Putamen (tissue), 1 donor: ENCODE measurements at places on chromosomes 16 and 17.

DNA sequence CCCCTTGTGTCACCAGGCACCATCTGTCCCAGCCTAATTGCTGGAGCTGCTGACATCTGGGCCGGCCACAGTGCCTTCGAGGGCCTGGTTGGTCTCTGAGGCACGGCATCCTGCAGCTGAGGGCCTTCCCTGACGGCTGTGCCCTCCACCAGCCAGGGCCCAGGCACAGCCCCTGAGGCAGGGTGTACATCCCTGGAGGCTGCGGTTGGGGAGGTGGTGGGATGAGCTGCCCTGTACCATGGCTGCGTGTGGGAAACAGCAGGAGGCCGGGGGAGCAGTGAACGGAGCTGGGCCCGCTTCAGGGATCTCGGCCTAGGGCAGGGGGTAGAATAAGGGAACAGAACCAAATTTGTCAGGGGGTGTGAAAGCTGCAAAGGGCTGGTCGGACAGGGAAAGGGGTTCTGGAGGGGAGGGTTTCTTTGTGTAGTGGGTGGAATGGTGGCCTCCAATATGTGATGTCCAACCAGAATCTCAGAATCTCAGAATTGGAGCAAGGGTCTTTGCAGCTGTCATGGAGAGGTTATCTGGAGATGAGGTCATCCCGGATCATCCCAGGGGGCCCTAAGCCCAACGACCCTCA, 10.0 kb upstream of the SLC38A10 start:
- no peak for DNase-seq

DNA sequence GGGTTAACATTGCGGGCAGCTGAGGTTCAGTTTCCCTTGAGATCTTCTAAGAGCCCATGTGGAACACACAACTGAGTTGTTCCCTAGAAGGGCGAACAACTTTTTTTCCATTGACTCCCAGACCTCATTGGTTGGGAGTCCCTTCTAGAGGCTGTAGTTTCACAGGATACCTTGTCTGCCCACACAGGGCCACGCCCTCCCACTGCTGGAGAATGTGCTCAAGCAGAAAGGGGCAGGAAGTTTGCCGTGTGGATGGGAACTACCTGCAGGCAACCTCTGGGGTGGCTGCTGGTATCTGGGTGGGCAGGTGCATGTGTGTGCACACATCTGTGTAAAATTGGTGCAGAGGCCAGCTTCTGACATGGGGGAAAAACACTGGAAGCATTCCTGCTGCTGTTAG, 178.8 kb upstream of the PSMD7 start:
- DNase-seq: no peak

DNA sequence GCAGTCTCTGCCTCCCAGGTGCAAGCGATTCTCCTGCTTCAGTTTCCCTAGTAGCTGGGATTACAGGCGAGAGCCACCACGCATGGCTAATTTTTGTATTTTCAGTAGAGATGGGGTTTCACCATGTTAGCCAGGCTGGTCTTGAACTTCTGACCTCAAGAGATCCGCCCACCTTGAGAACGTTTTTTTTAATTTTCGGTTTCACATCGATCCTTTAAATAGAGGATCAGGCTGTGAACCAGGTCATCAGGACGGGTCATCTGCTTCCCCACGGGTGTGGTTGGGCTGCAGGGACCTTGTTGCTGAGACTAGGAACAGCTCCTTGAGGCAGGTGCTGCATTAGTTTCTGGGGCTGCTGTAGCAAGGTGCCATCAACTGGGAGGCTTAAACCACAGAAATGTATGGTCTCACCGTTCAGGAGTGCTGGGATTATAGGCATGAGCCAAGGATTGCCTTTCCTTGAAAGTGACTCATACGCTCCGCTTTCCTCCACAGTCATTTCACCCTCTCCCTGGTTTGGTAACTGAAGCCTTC, 7.9 kb upstream of the NAGPA start:
- no peak for DNase-seq

DNA sequence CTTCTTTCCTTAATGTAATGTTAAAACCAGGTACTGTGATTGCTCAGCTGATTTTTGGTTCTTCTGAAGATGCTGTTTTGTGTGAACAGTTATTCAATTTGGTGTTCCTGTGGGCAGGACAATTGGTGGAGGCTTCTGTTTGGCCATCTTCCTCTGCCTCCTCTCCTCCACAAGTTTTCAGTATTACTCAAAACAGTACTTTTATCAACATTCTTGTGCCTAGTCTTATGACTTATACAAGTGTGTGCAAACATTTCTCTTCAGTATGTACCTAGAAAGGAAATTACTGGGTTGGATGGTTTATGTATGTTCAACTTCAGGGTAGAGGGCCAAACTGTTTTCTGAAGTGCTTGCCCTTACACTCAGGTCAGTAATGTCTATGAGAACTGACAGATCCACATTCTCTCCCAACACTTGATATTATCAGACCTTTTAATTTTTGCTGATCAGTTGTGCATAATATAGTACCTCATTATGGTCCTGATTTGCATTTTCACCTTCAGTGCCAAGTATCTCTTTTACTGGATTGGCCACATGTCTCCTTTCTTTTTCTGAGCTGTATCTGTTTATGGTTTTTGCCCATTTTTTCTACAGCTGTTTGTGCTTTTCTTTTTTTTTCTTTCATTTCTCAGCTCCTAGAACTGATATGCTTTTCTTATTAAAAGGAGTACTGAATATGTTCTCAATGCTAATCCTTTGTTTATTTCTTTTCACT, 50.9 kb downstream of the ERCC4 start:
- DNase-seq: no peak

DNA sequence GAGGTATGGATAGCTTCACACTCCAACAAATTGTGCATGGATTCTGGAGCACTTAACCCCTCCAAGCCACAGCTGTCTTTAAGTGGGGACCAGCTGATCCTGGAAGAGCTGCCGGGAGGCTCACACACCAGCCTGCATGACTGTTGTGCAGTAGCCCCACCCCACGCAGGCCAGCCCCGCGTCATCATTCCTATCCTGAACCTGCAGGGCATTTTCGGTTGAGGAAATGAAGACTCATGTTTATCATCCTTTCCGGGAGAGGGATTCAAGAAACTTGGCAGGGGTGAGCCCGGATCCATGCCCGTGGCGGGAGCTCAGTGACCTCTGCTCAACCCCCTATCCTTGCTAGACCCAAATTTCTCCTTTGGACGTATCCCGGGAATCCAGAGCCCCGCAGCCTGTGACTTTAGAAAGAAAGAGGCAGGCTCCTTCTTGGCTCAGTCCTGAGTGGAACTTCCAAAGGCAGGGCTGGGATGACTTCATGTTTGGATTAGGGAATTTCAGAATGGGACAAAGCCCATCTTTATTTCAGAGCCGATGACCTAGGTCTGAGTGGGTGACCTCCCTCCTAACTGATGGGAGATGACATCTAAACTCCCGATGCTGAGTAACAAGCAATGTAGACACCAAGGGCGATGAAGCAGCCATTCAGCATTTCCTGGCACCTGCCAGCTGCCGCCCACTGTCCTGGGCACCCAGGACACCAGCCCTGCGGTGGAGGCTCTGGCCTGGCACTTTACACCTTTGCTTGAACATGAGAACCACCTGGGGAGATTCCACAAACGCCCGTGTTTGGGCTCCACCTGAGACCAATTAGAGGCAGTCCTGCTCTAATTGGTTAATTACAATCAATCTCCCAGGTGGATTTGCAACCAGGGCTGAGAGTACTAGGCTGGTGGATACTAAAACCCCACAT, 43.3 kb upstream of the CMIP start:
- no peak for DNase-seq

- no peak for DNase-seq
Observed at GRCh38 chr17:62791235-62791734, 16.8 kb downstream of the MARCHF10 start.

- DNase-seq: peak; percentile 35
Observed at GRCh38 chr16:29700253-29700987, 21.4 kb downstream of the QPRT start.

- DNase-seq: no peak
Observed at GRCh38 chr16:27598931-27599565, 49.1 kb downstream of the KATNIP start.

DNA sequence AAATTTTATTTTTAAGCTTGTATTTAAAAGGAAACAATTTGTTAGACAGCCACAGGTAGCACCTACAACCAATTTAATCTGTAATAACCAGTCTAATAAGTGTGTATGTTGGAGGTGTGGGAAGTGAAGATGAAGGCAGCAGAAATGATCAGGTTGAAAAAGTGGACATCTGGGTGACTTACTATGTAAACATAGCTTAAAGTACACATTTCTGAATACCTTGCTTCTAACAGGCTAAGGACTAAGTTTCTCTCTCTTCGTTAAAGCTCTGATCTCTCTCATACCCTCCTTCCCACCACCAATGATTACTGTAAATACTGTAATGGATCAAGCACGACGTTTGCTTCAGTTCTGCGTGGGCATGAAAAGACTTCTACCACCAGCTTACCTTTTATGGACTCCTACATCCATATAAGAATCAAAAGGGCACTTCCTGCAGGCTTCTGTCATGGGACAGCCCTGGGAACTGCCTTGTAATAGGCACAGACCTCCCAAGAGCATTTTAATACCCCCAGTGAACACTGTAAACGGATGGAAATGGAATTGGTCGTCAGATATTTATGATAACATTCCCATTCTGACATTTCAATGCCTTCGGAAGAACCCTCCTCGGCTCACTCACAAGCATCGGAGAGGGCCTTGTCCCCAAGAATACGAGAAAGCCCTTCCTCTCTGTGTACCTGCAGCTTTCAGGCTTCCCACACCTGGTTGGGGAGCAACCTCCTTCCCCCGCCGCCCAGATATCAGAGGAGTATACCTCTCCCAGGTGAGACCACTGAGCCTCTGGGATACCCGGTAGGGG, 700 bp downstream of the CCDC43 start:
- DNase-seq: no peak

DNA sequence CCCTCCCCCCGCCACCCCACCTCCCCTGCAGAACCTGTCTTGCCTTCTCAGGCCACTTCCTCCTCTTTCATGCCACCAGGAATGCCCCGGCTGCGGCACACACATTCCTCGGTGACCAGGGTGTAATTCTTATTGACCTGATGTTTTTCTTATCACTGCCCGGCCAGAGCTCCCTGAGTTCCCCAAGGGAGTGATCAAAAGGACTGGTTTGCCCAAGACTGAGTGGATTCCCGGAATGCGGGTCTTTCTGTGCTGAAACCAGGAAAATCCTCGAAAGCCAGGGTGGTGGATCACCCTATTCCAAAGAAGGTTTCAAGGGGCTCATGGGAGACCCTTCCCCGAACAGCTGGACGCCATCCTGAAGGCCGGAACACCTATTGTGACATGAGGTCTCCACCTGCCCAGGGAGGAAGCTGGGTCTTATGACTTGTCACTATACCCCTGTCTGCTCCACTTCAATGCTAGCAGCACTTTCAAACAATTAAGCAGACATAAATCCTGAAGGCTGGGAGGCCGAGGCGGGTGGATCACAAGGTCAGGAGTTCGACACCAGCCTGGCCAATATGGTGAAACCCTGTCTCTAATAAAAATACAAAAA, 53.0 kb upstream of the RPL38 start:
- no peak for DNase-seq

DNA sequence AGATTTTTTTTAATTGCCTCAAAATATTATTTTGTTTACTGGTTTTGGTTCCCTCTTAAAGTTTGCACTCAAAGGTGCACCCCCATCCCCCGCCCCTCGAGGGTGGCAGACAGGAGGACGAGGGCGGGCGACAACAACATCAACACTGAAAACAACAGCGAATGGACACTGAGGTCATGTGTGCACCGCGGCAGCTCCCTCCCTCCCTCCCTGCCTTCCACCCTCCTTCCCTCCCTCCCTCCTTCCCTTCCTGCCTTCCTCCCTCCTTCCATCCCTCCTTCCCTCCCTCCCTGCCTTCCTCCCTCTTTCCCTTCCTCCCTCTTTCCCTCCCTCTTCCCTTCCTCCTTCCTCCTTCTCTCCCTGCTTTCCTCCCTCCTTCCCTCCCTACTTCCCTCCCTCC, 1.5 kb upstream of the OSGIN1 start:
- DNase-seq: no peak

DNA sequence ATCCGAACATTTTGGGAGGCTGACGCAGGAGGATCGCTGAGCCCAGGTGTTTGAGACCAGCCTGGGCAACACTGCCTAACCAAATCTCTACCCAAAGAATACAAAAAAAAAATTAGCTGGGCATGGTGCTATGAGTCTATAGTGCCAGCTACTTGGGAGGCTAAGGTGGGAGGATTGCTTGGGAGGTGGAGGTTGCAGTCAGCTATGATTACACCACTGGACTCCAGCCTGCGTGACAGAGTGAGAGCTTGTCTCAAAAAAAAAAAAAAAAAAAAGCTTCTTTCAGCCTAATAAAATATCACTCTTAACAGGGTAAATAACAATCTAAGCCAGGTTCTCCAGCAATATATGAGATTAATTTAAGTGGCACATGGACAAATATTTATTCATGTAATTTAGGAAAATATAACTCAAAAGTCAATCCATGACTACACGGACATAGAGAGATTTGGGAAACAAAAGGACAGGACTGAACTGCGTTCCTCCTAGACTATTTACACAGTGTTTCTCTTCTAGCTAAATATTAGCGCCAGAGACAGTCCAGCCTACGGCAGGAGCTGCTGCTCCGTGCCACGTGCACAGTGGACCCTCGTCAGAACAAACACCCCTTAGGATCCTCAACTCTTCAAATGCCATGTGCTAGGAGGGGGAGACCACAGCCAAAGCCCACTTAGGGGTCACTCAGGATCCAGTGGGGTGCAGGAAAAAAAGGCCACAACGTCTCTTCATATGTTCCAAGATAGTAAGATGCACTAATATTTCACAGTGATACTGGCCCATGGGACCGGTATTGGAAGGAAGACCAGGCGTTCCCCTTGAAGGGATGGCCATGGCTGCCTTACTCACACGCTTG, 8.7 kb downstream of the USP36 start:
- DNase-seq: no peak

DNA sequence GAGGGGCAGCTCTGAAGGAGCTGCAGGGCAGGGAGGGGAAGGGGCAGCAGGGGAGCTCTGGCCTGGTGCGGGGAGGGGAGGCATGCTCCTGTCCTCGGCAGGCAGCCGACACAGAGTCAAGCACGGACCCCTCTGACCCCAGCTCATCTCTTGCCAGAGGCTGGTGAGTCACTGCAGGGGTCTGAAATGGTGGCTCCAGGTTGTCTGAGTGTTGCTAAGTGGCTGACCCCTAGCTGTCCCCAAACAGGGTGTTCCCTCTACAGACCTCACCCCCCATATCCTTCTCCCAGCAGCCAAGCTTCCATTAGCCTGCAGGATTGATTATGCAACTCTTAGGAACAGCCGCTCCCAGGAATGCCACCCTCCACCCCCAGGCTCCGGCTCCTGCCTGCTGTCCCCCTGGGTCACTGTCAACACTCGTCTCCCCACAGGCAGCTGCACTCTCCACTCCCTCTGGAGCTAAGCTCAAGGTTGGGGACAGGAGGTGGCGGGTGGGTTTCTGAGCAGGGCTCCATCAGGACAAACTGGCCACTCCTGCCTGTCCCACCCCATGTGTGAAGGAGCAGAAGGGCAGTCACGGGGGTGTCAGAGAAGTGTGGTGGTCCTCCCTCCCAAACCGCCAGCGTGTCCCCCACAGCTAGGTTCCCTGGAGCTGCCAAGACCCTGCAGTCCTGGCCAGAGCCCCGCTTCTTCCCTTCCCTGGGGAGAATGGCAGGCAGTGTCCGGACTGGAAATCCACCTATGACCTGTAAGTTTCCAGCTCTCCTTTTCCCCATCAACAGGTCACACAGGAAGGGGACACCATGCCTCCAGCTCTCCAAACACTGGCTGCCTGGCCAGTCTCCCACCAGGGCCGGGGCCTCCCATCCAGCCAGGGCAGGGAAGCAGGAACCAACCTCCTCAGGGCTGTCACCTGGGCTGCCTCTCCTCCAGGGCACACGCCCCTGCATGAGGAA, 1.0 kb downstream of the MYLK3 start:
- no peak for DNase-seq

GRCh38 chr17:35087731-35088355, 24.3 kb upstream of the RFFL start:
- DNase-seq: peak; percentile 62

GRCh38 chr17:57783338-57783742, 38.2 kb upstream of the CCDC182 start:
- peak; percentile 25 for DNase-seq
